Kidney glomerular epithelial cell (primary cell): ENCODE measurements at places on chromosomes 13 and 19.

DNA sequence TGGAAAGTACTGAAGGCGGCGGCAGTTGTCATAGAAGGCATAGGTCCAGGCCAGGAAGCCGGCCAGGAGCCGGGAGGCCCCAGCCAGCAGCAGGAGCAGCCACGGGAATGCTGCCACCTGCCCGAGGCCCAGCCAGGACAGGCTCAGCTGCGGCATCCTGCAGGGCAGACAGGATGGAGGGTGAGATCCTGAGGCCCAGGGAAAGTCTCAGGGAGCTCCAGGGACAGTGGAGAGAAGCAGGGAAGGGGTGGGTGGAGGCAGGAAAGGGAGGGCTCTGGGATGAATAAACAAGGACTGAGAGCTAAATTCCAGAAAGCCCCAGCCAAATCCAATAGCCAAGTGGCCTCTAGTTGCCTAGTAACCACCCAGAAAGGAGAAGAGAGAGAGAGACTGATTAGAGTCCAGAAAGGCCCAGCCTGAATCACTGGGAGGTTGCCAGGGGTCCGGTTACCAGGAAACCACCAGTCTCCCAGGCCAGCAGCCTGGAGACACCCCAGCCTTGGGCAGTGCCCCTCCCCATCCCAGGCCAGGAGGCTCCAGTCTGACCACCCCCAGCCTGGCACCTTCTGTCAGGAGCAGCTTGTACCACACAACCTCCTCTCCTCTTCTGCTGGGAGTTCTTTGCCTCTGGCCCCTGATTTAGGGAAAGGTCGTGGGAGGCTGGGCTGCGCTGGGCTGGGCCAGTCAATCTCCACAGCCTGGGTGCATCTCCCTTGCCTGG lies 7.5 kb upstream of the OR10H5 start:
- no peak for DNase-seq

- DNase-seq, result peak; percentile 1
Measured at GRCh38 chr13:70634893-70635292, 526.6 kb upstream of the KLHL1 start.

- DNase-seq, result no peak
Measured at GRCh38 chr19:17846146-17846545, 1.6 kb downstream of the JAK3 start.

DNA sequence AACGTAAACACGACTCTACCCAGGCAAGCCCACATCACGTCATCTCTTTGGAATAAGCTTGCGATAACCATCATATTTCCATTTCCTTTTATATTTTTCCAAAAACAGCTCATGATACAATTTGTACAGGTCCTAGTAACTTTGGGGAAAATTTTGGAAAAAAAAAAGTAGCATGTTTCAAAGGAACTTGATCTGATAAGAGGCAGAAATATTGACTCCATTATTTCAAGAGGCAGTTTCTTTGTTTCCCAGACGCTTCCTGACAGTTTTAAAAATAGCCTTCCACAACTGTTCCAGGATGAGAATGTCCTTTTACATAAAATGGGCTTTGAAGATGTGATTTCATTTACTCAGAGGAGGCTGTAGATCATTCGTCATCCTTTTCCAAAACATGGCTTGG lies 23.1 kb downstream of the KLF2 start:
- no peak for DNase-seq

DNA sequence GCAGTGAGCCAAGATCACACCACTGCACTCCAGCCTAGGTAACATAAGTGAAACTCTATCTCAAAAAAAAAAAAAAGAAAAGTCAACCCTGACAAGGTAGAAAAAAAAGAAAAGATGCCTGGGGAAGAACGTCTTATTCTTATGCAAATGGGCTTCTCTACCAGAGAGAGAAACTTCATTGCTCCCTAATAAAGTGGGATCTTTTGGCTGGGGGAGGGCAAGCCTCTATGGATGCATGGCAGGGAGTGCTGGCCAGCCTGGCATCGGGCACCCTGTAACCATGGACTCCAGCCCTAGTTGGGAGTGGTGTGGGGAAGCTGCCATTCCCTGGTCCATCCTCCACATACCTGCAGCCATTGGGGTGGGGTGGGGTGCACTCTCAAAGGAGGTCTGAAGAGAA lies 30.7 kb upstream of the ZNF728 start:
- DNase-seq, result no peak

- no peak for DNase-seq
Measured at GRCh38 chr13:99997702-99998214, 16.2 kb downstream of the ZIC2 start.

DNA sequence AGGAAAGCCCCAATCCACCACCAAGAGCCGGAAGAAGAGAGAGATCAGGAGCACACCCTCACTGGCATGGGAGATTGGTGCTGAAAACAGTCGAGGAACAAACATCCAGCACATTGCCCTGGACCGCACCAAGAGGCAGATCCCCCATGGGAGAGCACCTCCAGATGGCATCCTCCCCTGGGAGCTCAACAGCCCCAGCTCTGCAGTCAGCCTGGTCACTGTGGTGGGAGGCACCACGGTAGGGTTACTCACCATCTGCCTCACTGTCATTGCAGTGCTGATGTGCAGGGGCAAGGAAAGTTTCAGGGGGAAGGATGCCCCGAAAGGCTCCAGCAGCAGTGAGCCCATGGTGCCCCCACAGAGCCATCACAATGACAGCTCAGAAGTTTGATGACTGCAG lies 110.2 kb downstream of the STOML3 start:
- no peak for DNase-seq

DNA sequence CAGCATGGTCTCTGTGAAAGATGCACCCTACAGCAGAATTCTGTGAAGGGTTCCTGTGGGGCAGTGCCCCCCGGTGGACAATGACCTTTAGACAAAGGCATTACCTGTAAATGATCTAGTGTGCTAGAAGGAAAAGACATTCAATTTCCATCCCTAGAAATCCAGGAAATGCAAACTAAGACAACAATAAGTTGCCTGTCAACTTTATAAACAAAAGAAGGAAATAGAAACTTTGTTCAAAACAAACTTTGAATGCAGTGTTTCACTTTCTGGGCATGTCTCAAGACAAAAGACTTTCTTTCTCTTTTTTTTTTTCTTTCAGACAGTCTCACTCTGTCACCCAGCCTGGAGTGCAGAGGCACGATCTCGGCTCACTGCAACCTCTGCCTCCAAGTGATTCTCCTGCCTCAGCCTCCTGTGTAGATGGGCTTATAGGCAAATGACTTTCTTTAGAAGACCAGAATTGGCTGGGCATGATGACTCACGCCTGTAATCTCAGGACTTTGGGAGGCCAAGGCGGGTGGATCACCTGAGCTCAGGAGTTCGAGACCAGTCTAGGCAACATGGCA lies 15.5 kb downstream of the TEX101 start:
- DNase-seq, result no peak

GRCh38 chr13:113507505-113508345 lies 17.2 kb upstream of the DCUN1D2 start:
- no peak for DNase-seq

DNA sequence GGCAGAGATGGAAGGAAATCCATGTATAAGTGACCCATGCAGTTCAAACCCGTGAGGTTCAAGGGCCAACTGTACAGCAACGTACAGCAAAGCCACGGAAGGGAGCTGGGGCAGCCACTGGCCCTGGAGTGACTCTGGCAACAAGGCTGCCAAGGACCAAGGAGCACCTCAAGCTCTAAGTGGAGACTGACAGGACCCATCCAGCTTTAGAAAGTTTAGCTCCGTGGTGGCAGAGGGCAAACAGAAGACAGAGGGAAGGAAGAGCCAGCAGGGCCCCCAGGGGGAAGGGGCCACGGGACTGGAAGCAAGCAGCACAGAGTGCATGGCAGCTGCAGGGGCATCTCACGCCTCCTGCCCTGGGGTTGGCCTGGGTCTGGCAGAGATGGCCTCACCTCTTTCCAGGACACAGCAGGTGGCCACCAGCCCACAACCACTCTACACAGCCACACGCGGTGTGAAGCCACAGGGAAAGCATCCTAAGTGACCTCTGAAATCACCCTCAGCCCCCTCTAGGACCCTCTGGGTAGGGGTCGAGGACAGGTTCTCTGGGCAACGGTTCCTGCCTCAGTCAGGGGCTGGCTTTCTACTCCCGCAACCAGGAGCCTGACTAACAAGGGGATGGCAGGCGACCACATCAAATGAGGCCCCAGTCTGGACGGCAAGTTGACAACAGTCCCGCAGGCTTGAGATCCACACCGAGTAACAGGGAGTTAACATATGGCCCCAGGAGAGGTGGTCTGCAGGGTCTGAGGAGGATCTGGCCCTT lies 3.8 kb downstream of the MIER2 start:
- DNase-seq, result no peak

DNA sequence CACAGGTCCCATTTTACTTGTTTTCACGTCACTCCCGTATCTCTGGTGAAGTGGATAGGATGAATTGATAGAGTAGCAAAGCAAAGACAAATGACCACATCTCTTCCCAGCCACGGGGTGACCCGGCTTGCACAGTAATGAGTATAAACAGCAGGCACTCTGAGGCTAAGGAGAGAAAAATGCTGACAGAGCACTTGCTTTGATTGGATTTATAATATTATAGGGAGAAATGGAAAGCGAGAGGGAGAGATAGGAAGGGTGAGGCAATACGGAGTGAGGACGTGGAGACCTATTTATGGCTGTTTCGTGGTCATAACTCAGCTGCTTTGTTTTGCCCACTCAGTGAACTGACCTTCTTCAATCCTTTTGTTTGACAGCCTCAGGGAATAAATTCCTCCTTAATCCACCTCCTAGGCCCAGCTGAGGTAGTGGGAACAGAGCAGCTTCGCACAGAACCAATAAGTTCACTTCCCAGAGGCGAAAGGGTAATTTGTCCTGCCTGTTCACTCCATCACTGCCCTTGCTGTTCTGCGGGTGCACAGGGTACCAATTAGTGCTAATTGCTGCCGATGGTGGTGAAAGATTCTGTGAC lies 68.6 kb downstream of the ERCC5 start:
- DNase-seq, result no peak

- DNase-seq, result no peak
Measured at GRCh38 chr13:73873940-73874830, 260.0 kb downstream of the KLF12 start.

DNA sequence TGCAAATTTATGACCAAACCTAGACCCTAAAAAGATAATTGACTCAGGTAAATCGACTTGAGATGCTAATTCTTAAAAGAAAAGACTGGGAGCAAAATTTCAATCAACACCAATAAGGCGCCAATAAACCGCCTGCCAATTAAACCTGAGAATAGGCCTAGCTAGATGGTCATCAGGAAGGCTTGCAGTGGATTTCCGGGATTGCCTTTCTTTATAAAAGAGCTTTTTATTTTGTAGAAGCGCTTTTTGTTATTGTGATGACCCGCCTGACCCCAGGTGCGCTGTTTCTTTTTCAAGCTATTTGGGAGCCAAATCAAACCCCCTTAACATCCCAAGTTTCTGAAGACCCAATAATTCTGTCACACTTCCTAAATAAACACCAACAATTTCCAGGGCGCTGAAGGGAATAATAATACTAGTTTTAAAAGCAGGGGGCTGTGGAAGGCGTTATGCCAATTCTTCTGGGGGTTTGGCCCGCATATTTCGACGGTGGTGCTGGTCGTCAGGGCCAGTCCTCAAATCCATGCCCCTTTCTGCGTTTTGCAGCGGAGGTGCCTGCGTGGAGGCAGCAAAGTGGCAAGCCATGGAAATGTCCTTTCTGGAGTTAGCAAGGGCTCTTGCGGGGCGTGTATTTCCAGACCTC lies 2.9 kb upstream of the ZIC5 start:
- no peak for DNase-seq

- DNase-seq, result no peak
Measured at GRCh38 chr13:66623129-66623820, 606.9 kb downstream of the PCDH9 start.

- DNase-seq, result no peak
Measured at GRCh38 chr13:113996081-113996911, 22.4 kb upstream of the C13orf46 start.

DNA sequence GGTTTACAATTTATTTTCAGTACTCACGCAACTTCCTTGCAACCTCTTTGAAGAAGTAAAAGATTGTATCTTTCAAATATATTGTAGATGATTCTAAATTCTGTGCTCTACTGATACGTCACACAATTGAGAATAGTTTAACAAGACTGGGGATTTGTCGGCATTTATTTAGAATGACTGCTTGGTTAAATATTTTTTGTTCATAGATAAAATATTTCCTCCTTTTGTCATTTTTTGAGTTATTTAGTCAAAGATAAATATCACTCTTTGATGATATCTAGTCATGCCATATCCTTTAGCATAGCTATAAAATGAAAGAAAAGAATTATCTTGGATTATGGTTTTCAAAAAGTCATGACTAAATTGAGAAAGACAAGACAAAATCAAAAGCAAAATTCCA lies 2747.8 kb downstream of the PCDH9 start:
- DNase-seq, result no peak

DNA sequence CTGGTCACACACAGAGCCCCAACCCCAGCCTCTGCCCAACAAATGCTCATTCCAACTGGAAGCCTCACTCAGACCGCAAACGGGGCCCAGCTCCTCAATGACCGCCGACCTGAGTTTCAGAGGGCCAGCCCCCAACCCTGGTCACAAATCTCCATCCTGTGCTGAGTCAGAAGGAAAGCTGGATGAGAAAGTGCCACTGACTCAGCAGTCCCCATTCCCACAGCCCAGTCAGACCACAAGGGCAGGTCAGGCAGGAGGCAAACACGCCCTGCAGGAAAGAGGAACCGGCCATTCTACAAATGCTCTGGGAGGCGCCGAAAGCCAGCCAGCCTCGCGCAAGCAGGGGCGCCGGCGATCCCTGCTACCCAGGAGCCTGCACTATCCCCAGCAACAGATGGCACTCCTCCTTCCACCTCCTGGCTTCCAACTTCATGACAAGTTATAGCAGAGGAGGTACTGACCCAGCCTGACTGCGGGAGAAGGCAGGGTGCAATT lies 14.1 kb upstream of the PRKD2 start:
- no peak for DNase-seq

GRCh38 chr19:1819341-1820255 lies 7.5 kb upstream of the ATP8B3 start:
- no peak for DNase-seq

DNA sequence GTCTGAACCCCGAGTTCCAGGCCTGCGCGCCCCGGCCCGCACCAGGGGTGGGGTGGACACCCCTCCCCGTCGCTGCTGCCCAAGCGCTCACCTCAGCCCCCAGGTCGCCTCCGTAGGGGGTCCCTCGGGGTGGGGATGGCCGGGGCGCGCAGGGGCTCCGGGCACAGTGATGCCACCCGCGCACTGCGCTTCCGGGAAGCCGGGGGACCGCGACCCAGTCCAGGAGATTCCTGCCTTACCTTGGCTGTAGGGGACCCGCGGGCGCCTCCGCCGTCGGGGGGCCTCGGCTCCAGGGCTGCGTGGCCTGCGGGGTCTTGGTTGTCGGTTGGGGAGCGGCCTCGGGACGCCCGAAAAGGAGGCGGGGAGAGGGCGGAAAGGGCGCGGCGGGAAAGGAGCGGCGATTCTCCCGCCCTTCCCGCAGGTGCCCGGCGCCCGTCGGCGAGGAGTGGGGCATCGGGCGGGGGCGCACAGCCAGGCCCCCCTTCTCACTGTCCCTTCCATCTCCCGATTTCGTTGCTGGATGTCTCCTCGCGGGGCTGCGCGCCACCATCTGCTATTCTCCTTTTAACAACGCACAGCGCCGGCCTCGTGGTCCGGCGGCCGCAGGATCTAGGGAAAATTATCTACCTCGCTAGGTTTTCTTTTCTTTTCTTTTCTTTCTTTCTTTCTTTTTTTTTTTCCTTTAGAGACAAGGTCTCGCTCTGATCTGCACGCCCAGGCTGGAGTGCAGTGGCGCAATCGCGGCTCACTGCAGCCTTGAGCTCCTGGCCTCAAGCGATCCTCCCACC lies at the start of gene KEAP1:
KEAP1 (minus strand) TSS at position 355 of the 788 bp plus-strand sequence. CDS start 3,323 bp downstream, outside the sequence.
- DNase-seq, result no peak
